ENCODE measurements at places on chromosomes 7 and 10.

- H3K4me1 ChIP-seq: no peaks in the 10 kb centered on the region
- peaks cover 62% of the 10 kb centered on the region for H3K27me3 ChIP-seq
- DNase-seq: no peak
- no peak overlapping the region for H3K4me3 ChIP-seq
- no peak overlapping the region for H3K27ac ChIP-seq
Observed at GRCh38 chr7:127404286-127405072, 12.0 kb upstream of the ZNF800 start.

GRCh38 chr10:3701491-3701890 is 83.5 kb downstream of the KLF6 start:
- DNase-seq: no peak
- H3K36me3 ChIP-seq: no peaks in the 10 kb centered on the region
- no peaks in the 10 kb centered on the region for H3K27me3 ChIP-seq
- H3K4me1 ChIP-seq: peaks cover 22% of the 10 kb centered on the region

GRCh38 chr10:85614566-85614965 is 752.0 kb downstream of the GRID1 start:
- H3K4me3 ChIP-seq: no peak overlapping the region
- no peak for DNase-seq
- H3K27me3 ChIP-seq: no peaks in the 10 kb centered on the region
- no peaks in the 10 kb centered on the region for H3K36me3 ChIP-seq
- H3K4me1 ChIP-seq: no peaks in the 10 kb centered on the region
- no peak overlapping the region for H3K27ac ChIP-seq

GRCh38 chr7:84041649-84042048 is 152.9 kb downstream of the SEMA3A start:
- H3K4me1 ChIP-seq: peaks cover 10% of the 10 kb centered on the region
- no peak overlapping the region for H3K27ac ChIP-seq
- H3K27me3 ChIP-seq: no peaks in the 10 kb centered on the region

DNA sequence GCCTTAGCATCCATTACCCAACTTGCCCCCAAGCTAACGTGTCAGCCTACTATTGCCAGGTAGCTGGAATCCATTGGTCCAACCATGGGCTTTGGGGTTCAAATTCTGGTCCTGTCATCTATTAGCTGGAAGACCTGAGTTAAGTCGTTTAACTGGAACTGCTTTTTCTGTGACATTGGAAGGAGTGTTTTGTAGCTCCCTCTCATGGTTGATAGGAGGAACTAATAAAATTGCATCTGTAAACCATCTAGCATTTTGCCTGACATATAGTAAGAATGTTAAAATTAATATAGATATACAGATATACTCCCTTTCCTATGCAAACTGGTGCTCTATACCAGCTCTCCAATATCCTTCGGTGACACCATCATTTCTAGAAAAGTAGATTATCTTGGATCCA is 23.8 kb upstream of the SLF2 start:
- H3K36me3 ChIP-seq: no peaks in the 10 kb centered on the region
- peaks cover under 1% of the 10 kb centered on the region for H3K4me1 ChIP-seq
- no peak overlapping the region for H3K4me3 ChIP-seq
- no peak overlapping the region for H3K27ac ChIP-seq
- DNase-seq: no peak
- no peaks in the 10 kb centered on the region for H3K27me3 ChIP-seq

DNA sequence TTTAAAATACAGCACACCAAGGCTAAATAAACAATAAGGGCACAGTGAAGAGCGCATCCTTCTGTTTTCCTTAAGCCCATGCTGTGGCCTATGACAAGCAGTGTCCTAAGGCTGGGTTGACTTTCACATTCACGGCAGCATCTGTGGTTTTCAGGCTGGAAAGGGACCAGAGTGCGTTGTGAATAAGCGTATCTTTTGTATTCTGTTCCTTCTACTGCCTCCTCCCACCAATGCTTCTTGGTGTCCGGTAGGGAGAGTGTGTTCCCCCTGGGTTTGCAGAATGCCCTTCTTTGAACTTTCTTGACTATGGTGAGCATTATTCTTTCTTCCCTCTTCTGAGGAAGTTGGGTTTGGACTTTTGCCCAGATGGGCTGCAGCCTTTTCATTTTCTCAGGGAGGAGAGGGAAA is 73.6 kb downstream of the ABCA13 start:
- H3K27ac ChIP-seq: no peak overlapping the region
- no peak overlapping the region for H3K4me3 ChIP-seq
- H3K36me3 ChIP-seq: no peaks in the 10 kb centered on the region
- no peaks in the 10 kb centered on the region for H3K4me1 ChIP-seq
- DNase-seq: peak; percentile 90
- H3K27me3 ChIP-seq: no peaks in the 10 kb centered on the region

GRCh38 chr10:15331461-15331860 is 39.6 kb downstream of the FAM171A1 start:
- no peaks in the 10 kb centered on the region for H3K27me3 ChIP-seq
- H3K4me1 ChIP-seq: no peaks in the 10 kb centered on the region
- DNase-seq: no peak
- no peak overlapping the region for H3K27ac ChIP-seq
- no peaks in the 10 kb centered on the region for H3K36me3 ChIP-seq

DNA sequence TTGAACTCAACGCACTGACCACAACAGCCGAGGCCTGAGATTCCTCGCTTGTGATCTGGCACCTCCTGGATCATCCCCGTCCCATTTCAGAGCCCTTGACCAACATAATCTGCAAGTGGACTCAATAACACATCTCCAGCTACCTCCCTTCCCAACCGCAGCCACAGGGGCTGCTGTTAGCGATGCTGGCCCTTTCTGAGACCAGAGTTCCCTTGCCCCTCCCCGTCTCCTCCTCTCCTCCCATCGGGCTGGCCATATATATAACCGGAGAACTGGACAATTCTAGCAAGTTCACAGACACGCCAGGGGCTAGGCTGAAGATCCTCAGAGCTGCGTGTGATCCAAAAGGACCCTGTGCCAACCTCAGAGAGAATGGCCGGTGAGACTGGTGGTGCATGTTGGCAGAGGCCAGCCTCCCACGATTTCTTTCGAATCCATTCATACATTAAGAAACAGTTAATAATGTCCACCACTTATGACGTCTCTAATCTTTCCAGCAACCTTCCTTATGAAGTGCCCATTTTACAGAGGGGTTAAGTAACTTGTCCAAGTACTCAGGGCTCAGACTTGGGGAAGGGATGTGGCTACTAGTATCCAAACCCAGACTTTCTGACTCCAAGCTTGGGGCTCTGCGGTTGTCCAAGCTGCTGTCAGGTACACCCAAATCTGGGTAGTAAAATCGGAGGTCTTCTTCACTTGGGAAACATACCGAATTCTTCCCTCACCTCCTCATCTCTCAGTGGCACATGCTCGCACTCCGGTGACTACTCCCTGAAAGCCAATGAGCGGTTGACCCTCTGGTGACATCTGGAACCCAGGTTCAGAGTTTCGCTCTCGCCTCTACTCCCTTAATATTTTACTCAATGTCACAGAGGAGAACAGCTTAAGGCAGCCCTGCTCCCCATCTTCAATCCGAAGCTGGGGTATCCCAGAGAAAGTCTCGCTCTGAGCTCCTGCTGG is 11.2 kb upstream of the FEZF1 start:
- no peak overlapping the region for H3K27ac ChIP-seq
- H3K4me1 ChIP-seq: peaks cover 6% of the 10 kb centered on the region
- no peak for DNase-seq
- H3K36me3 ChIP-seq: no peaks in the 10 kb centered on the region

- DNase-seq: no peak
- H3K4me1 ChIP-seq: no peaks in the 10 kb centered on the region
- no peak overlapping the region for H3K4me3 ChIP-seq
- H3K27ac ChIP-seq: no peak overlapping the region
- peaks cover 2% of the 10 kb centered on the region for H3K27me3 ChIP-seq
- H3K36me3 ChIP-seq: no peaks in the 10 kb centered on the region
Observed at GRCh38 chr10:4483811-4484210, 342.2 kb upstream of the AKR1E2 start.

GRCh38 chr7:120799147-120799546 is 58.8 kb downstream of the TSPAN12 start:
- no peak overlapping the region for H3K4me3 ChIP-seq
- no peak for DNase-seq
- no peaks in the 10 kb centered on the region for H3K27me3 ChIP-seq
- no peak overlapping the region for H3K27ac ChIP-seq
- H3K4me1 ChIP-seq: no peaks in the 10 kb centered on the region

GRCh38 chr7:17758008-17758407 is 182.3 kb downstream of the SNX13 start:
- no peaks in the 10 kb centered on the region for H3K4me1 ChIP-seq
- H3K27ac ChIP-seq: no peak overlapping the region
- DNase-seq: no peak
- no peaks in the 10 kb centered on the region for H3K27me3 ChIP-seq

- no peak overlapping the region for H3K27ac ChIP-seq
- H3K36me3 ChIP-seq: no peaks in the 10 kb centered on the region
- peaks cover 100% of the 10 kb centered on the region for H3K27me3 ChIP-seq
- DNase-seq: no peak
- peaks cover 3% of the 10 kb centered on the region for H3K4me1 ChIP-seq
- H3K4me3 ChIP-seq: no peak overlapping the region
Observed at GRCh38 chr7:27186668-27187474, 1.8 kb upstream of the HOXA11 start.

DNA sequence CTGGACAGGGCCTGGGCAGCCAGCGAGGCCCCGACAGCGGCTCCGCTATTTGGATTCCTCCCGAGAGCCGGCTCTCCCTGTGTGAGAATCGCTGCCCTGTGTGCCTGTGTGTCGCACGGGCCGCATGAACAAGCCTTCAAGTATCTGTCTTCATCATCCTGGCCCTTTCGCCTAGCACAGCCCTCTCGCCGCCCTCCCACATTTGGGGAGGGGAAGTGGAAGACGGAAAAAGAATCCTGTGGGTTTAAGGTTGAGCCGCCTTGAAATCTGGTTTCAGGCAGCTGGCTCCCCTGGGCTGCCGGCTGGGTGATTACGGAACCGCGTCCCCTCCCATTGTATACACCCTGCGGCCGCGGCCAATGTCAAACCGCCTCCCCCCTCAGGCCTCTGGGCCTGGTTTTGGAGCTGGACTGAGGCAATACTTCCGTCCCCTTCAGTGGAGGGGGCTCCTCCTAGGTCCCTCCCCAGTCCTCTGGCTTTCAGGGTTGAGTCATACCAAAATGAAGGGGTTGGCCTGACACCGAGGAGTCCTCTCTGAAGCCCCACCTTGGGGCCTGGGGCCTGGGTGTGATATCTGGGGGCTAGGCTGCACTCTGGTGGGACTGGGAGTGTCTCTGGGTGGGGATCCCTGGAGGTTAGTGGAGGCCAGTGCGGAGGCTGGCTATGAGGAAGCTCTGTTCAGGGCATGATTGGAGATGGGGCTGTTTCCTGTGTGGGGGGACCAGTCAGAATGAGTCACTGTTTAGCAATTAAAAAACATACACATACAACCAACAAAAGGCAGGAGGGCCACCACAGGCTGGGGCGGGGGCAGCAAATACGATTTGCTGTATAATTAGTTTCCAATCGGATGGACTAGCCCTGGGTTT is 1.7 kb downstream of the TRIM8 start:
- peak overlapping the region; percentile 74 for H3K4me3 ChIP-seq
- DNase-seq: peak; percentile 68
- H3K27ac ChIP-seq: peak overlapping the region; percentile 96
- no peaks in the 10 kb centered on the region for H3K36me3 ChIP-seq
- no peaks in the 10 kb centered on the region for H3K27me3 ChIP-seq

DNA sequence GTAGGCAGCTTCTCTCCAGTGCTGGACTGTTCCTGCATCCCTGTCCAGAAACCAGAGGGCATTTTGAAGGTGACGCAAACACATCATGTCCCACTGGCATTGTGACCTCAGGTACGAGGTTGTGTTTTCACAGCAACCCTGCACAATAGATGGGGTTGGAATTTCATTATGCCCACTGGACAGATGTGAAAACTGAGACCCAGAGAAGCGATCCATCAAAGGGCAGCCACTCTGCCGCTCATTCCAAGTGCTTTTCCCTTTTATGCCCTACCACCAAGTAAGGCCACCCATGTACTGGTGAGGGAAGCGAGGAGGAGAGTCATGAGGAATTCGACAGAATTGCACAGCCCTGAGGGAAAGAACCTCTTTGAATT is 63.3 kb downstream of the CALML3 start:
- no peaks in the 10 kb centered on the region for H3K27me3 ChIP-seq
- no peaks in the 10 kb centered on the region for H3K36me3 ChIP-seq
- no peak for DNase-seq
- no peak overlapping the region for H3K27ac ChIP-seq
- H3K4me3 ChIP-seq: no peak overlapping the region
- H3K4me1 ChIP-seq: peaks cover 35% of the 10 kb centered on the region

GRCh38 chr10:86293396-86293791 is 73.2 kb downstream of the GRID1 start:
- H3K27me3 ChIP-seq: no peaks in the 10 kb centered on the region
- no peak overlapping the region for H3K4me3 ChIP-seq
- H3K4me1 ChIP-seq: no peaks in the 10 kb centered on the region
- no peak overlapping the region for H3K27ac ChIP-seq
- DNase-seq: no peak

- no peak overlapping the region for H3K4me3 ChIP-seq
- H3K27ac ChIP-seq: no peak overlapping the region
- DNase-seq: no peak
- H3K4me1 ChIP-seq: peaks cover 20% of the 10 kb centered on the region
- H3K27me3 ChIP-seq: no peaks in the 10 kb centered on the region
Observed at GRCh38 chr7:25804154-25804553, 347.8 kb upstream of the NFE2L3 start.

DNA sequence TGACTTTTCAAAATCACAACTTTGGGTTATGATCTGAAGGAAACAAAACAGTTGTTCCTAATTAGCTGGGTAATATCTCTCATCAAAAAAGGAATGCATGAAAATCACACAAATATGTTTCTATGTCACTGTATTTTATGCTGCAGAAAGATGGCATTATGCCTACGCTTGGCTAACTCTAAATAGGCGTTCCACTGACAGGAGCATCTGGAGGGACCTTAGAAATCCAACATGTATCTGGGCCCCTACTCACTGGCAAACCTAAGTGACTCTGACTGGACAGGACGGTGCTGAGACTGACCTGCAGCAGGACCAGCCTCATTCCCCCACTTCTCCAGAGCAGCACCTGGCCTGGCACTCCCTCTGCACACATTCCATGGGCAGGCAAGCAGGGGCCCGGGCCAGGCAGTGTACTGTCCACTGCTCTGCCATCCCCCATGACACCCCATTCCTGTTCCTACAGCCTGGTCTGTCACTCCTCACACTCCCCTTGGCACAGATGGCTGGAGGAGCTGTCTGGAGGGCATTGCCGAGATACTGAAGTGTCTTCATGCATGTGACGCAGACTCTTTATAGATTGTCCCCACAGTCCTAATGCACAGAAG is 2.6 kb upstream of the MYL7 start:
- peaks cover 10% of the 10 kb centered on the region for H3K36me3 ChIP-seq
- H3K4me3 ChIP-seq: no peak overlapping the region
- no peak for DNase-seq
- H3K27me3 ChIP-seq: no peaks in the 10 kb centered on the region
- H3K27ac ChIP-seq: peak overlapping the region; percentile 36
- peaks cover 45% of the 10 kb centered on the region for H3K4me1 ChIP-seq
